ENCODE measurements at places on chromosomes 1 and 21.

GRCh38 chr1:232409584-232409983 lies 220.3 kb downstream of the SIPA1L2 start:
- H3K27ac ChIP-seq, result no peak overlapping the region
- H3K27me3 ChIP-seq, result no peaks in the 10 kb centered on the region
- no peaks in the 10 kb centered on the region for H3K36me3 ChIP-seq

DNA sequence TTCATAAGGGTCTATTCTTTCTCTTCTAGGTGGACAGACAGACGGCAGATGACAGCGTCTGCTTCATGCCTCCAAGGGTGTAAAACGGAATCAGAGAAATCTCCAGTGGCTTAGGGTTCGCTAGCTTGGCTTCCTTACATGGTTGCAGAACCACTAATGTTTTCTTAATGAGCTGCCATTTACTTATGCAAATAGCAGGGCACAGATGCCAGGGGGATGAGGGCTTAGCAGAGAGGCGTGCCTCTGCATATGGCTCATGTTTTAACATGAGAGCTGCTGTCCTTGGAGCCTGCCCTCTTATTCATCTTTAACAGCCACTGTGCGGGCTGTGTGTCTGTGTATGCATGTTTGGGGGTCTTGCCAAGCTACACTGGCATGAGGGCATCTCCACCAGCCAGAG lies 119.6 kb downstream of the IER5 start:
- H3K4me1 ChIP-seq, result no peaks in the 10 kb centered on the region
- H3K4me3 ChIP-seq, result no peak overlapping the region
- DNase-seq, result no peak

DNA sequence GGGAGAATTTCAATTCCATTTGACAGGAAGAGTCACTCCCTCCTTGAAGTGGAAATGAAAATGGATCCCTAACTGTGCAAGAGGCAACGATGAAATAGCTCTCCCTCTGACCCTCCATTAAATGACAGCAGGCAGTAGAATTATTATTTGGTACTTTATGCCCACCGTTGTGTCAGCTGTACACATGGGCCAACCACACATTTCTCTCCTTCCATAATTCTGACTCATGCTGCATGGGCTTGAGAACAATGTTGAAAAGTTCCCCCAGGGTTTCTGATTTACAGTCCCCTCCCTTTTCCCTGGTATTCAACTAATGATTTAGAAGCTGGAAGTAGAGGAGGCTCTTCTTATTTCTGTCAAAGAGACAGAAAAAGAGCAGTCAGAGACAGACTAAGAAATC lies 103.5 kb downstream of the RGS7 start:
- no peaks in the 10 kb centered on the region for H3K36me3 ChIP-seq
- no peak overlapping the region for H3K4me3 ChIP-seq
- H3K27ac ChIP-seq, result no peak overlapping the region

- H3K27me3 ChIP-seq, result no peaks in the 10 kb centered on the region
- H3K4me1 ChIP-seq, result no peaks in the 10 kb centered on the region
- H3K36me3 ChIP-seq, result no peaks in the 10 kb centered on the region
Measured at GRCh38 chr1:238223076-238223640, 332.4 kb upstream of the ZP4 start.

GRCh38 chr1:158246650-158247049 lies 7.6 kb upstream of the CD1A start:
- H3K27ac ChIP-seq, result no peak overlapping the region
- H3K27me3 ChIP-seq, result peaks cover 3% of the 10 kb centered on the region
- H3K4me3 ChIP-seq, result no peak overlapping the region
- H3K4me1 ChIP-seq, result peaks cover 24% of the 10 kb centered on the region
- DNase-seq, result no peak

- peaks cover 11% of the 10 kb centered on the region for H3K4me1 ChIP-seq
- no peaks in the 10 kb centered on the region for H3K27me3 ChIP-seq
- H3K27ac ChIP-seq, result peak overlapping the region; percentile 64
- no peak for DNase-seq
- peak overlapping the region; percentile 78 for H3K4me3 ChIP-seq
Measured at GRCh38 chr1:35931446-35932157, 697 bp downstream of the AGO3 start.

DNA sequence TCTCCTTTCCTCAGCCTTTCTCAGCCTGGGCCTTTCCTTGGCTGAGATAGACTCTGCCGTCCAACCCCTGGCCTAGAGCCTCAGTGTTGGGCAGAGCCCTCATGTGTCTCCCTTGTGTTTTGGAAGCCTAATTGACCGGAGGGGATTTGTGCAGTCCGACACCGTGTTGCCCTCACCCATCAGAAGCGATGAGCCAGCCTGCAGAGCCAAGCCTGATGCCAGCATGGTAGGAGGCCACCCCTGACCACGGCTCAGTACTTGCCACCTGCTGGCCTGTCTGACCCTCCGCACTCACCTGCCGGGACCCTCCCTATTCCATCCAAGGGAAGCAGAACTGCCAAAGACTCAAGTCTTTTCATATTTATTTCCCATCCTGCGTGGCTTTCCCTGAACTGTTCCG lies 9.3 kb upstream of the SFN start:
- H3K4me3 ChIP-seq, result no peak overlapping the region
- no peaks in the 10 kb centered on the region for H3K4me1 ChIP-seq
- H3K27ac ChIP-seq, result no peak overlapping the region

DNA sequence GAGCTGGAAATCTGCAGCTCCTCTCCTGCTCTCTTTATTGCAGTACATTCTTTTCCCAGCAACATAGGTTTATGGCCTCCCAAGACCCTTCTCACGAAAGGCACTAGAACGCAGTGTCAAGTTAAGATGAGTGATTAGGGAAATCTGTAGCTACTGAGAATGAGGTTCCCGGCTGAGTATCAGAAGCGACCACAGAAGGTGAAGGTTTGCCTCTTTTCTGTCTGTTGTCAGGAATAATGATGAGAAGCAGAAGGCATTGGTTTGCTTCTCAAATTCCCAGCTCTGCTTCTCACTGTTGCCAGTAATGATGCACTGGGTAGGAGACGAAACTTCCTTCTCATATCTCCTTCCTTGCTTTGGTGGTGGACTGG lies 128.4 kb downstream of the NTMT2 start:
- H3K27ac ChIP-seq, result no peak overlapping the region
- H3K4me1 ChIP-seq, result no peaks in the 10 kb centered on the region
- DNase-seq, result no peak

- no peak for DNase-seq
- H3K27ac ChIP-seq, result no peak overlapping the region
- peaks cover 13% of the 10 kb centered on the region for H3K36me3 ChIP-seq
Measured at GRCh38 chr1:155942578-155943141, 1.2 kb downstream of the RXFP4 start.

- no peaks in the 10 kb centered on the region for H3K36me3 ChIP-seq
- H3K27me3 ChIP-seq, result no peaks in the 10 kb centered on the region
- H3K4me1 ChIP-seq, result peaks cover 9% of the 10 kb centered on the region
- no peak for DNase-seq
Measured at GRCh38 chr1:170078610-170079189, 4.2 kb upstream of the KIFAP3 start.

GRCh38 chr1:149881876-149882275 lies 17.5 kb upstream of the BOLA1 start:
- no peak for DNase-seq
- H3K27ac ChIP-seq, result no peak overlapping the region
- no peaks in the 10 kb centered on the region for H3K27me3 ChIP-seq
- H3K4me3 ChIP-seq, result no peak overlapping the region

GRCh38 chr1:223216074-223216473 lies 73.0 kb upstream of the TLR5 start:
- H3K36me3 ChIP-seq, result no peaks in the 10 kb centered on the region
- no peaks in the 10 kb centered on the region for H3K4me1 ChIP-seq
- H3K27ac ChIP-seq, result no peak overlapping the region
- H3K27me3 ChIP-seq, result no peaks in the 10 kb centered on the region
- no peak for DNase-seq

DNA sequence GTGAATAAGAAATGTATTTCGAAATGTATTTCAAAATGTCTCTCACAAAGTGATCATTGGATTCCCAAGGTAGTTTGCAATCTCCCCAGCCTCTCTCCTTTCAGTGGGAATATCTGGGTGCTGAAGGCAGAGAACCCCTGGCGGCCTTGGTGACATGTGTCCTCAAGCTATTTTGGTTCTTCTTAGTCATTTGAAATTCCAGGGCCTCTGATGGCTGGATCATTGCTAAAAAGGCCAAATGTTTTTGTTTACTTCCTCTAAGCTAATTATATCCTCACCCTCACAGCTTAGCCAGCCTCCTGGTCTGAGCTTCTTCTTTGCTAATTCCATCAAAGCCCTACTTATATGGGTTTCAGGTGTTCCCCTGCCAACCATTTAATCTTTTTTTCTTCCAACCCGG lies 71.2 kb downstream of the LRRC40 start:
- H3K4me3 ChIP-seq, result no peak overlapping the region
- peaks cover 3% of the 10 kb centered on the region for H3K27me3 ChIP-seq
- no peak for DNase-seq
- H3K27ac ChIP-seq, result no peak overlapping the region

DNA sequence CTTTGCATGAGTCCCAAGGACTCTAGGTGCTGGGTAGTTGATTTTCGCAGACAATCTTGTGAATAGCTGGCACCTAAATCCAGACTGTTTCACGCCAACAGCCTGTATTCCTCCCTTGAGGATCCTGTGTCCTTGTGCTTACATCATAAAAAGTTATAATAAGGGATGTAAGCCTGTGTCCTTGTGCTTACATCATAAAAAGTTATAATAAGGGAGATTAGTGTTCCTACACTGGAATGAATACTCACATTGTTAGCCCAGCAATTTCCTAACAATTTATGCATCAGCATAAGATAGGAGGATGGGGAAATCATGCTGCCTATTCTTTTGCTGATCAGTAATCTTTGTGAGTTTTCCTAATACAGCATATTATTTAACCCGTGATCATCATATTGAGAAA lies 4.0 kb upstream of the HSD3B2 start:
- no peak overlapping the region for H3K27ac ChIP-seq
- H3K36me3 ChIP-seq, result no peaks in the 10 kb centered on the region
- no peak overlapping the region for H3K4me3 ChIP-seq
- H3K27me3 ChIP-seq, result no peaks in the 10 kb centered on the region
- DNase-seq, result no peak

DNA sequence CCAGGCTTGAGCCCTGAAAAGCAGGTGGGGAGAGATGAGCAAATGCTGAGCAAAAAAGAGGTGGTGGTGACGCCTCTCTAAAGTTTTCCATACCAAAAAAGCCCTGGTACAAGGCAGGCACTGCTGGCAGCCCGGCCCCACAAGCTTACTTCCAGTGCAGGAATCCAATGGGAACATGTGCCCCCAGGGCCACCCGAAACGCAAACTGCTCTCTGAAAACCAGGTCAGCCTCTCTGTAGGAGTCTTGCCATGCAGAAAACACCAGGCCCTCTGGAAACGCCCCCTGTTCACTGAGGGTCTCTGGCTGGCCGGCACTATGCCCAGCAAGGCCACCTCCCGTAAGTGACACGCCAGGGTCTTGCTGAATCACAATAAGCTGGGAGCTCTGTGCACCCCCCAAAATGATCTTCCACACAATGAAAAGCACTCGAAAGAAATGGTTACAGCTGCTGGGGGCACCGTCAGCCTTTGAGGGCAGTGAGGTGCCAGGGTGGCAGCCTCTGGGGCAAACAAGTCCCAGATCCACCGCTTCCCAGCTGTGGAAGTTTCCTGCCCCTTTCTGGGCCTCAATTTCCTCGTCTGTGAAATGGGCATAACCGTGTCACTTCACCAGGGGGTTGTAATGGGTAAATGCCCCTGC lies 170.5 kb downstream of the TOMM20 start:
- H3K27ac ChIP-seq, result no peak overlapping the region
- DNase-seq, result no peak
- H3K27me3 ChIP-seq, result no peaks in the 10 kb centered on the region
- peaks cover 57% of the 10 kb centered on the region for H3K4me1 ChIP-seq
- H3K36me3 ChIP-seq, result no peaks in the 10 kb centered on the region

DNA sequence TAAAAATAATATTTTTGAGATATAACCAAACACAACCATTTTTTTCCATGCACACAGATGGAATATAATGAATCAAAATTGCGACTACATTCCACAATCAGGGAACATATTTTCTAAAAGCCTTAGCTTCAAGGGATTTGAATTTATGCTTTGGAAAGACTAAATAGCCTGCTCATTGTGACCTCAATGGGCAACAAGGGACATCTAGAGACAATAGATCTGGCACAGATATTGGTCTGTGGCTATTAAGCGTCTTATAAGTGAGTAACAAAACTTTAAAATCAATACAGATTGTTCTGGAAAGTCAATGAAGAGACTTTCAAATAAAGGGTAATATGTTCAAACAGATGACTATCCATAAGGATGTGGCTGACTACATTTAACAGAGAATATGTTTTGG lies 660.6 kb upstream of the ADGRL4 start:
- H3K27ac ChIP-seq, result no peak overlapping the region
- no peaks in the 10 kb centered on the region for H3K36me3 ChIP-seq
- H3K4me1 ChIP-seq, result no peaks in the 10 kb centered on the region
- H3K27me3 ChIP-seq, result no peaks in the 10 kb centered on the region

DNA sequence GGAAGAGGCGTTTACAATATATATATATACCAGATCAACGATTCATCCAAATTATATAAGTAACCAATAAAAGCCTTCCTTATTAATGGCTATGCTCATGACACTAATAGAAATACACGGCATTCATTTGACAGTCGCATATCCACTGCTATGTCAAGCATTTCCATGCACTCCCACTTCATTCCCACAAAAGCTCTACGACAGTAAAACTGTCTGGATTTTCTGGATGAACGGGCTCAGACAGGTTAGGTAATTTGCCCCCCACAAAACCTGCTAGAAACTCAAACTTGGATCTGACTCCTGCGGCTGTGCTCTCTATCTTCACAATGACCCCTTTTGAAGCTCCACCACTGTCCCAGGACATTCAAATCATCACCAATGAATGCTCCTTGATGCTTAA lies 11.4 kb downstream of the DNAJC11 start:
- H3K27ac ChIP-seq, result no peak overlapping the region
- H3K4me3 ChIP-seq, result no peak overlapping the region
- no peaks in the 10 kb centered on the region for H3K4me1 ChIP-seq
- no peaks in the 10 kb centered on the region for H3K36me3 ChIP-seq

DNA sequence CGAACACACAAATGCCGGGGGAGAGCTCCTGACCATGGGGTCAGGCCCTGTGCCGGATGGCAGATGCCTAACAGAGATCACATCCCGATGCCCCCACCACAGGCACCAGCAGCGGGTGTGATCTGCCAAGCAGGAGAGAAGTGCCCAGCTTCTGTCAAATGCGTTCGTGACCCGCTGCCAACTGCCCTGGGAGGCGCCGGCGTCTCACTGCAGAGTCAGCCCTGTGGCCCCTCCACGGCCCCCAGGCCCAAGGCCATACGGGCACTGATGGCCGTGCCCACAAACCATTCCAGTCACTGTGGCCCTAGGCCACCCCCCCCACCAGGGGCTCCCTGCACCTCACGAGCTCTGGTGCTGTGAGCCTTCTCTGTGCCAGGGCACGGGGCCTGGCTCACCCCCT lies 8.0 kb downstream of the CFAP410 start:
- H3K36me3 ChIP-seq, result peaks cover 21% of the 10 kb centered on the region
- H3K27me3 ChIP-seq, result no peaks in the 10 kb centered on the region
- no peak overlapping the region for H3K27ac ChIP-seq
- H3K4me3 ChIP-seq, result no peak overlapping the region
- DNase-seq, result no peak

GRCh38 chr1:235865565-235866204 lies 1.0 kb downstream of the LYST start:
- no peak for DNase-seq
- H3K27me3 ChIP-seq, result no peaks in the 10 kb centered on the region
- H3K4me3 ChIP-seq, result peak overlapping the region; percentile 94
- peak overlapping the region; percentile 98 for H3K27ac ChIP-seq
- peaks cover 46% of the 10 kb centered on the region for H3K4me1 ChIP-seq
- no peaks in the 10 kb centered on the region for H3K36me3 ChIP-seq

Measured in T-cell (primary cell).